ENCODE measurements at places on chromosomes 7 and 10. TPM values are rescaled to one million over a fixed set of nuclear protein-coding genes. Genes with fewer than 3 reads are reported as not detected.

GRCh38 chr10:132269266-132270230, 38.2 kb downstream of the STK32C start:
- H3K4me1 ChIP-seq: peaks cover 13% of the 10 kb centered on the region
- H3K4me3 ChIP-seq: no peak overlapping the region
- H3K36me3 ChIP-seq: no peaks in the 10 kb centered on the region

DNA sequence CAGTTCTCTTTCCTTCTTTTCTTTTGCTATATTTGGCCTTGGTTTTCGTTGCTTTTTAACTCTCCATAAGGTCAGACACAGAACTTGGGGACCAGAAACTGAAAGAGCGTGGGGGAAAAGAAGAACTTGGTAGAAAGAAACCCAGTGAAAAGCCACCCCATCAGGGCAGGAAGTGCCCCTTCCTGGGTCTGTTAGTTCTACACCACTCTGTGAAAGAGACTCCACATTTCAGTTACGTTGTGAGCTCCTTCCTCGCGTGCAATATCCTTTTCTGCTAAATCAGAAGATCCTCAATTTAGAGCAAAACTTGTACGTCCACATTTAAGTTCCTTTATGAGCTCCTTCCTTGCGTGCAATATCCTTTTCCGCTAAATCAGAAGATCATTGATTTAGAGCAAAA, 220.6 kb upstream of the FOXK1 start:
- H3K27ac ChIP-seq: no peak overlapping the region
- no peaks in the 10 kb centered on the region for H3K27me3 ChIP-seq
- no peak for DNase-seq
- no peaks in the 10 kb centered on the region for H3K36me3 ChIP-seq
- no peak overlapping the region for H3K4me3 ChIP-seq
- peaks cover 5% of the 10 kb centered on the region for H3K4me1 ChIP-seq

- no peak overlapping the region for H3K4me3 ChIP-seq
- H3K4me1 ChIP-seq: no peaks in the 10 kb centered on the region
- H3K27me3 ChIP-seq: no peaks in the 10 kb centered on the region
Measured at GRCh38 chr7:28551331-28551730, 139.0 kb downstream of the CREB5 start.

GRCh38 chr10:118564652-118565051, 30.8 kb downstream of the PRLHR start:
- DNase-seq: no peak
- H3K4me3 ChIP-seq: no peak overlapping the region
- no peaks in the 10 kb centered on the region for H3K36me3 ChIP-seq
- no peaks in the 10 kb centered on the region for H3K27me3 ChIP-seq

GRCh38 chr10:62638062-62638477, 166.4 kb upstream of the ADO start:
- peaks cover 10% of the 10 kb centered on the region for H3K4me1 ChIP-seq
- DNase-seq: peak; percentile 26
- H3K36me3 ChIP-seq: no peaks in the 10 kb centered on the region

- peak; percentile 89 for DNase-seq
- no peak overlapping the region for H3K4me3 ChIP-seq
- H3K4me1 ChIP-seq: no peaks in the 10 kb centered on the region
- H3K36me3 ChIP-seq: no peaks in the 10 kb centered on the region
Measured at GRCh38 chr7:129210256-129210988, 14.4 kb upstream of the AHCYL2 start.

- no peaks in the 10 kb centered on the region for H3K36me3 ChIP-seq
- H3K4me3 ChIP-seq: no peak overlapping the region
- no peak for DNase-seq
- no peaks in the 10 kb centered on the region for H3K27me3 ChIP-seq
Measured at GRCh38 chr10:99832439-99832838, 50.0 kb downstream of the ABCC2 start.

DNA sequence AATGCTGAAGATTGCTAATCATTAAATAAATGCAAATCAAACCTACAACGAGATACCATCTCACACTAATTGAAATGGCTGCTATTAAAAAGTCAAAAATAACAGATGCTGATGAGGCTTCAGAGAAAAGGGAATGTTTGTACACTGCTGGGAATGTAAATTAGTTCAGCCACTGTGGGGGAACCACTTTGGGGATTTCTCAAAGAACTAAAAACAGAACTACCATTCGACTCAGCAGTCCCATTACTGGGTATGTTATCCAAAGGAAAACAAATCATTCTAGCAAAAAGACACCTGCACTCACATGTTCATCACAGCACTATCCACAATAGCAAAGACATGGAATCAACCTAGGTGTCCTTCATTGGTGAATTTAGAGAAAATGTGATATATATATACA, 379.0 kb upstream of the CNTNAP2 start:
- H3K27ac ChIP-seq: no peak overlapping the region
- H3K4me1 ChIP-seq: no peaks in the 10 kb centered on the region
- no peaks in the 10 kb centered on the region for H3K27me3 ChIP-seq
- H3K4me3 ChIP-seq: no peak overlapping the region
- no peak for DNase-seq

DNA sequence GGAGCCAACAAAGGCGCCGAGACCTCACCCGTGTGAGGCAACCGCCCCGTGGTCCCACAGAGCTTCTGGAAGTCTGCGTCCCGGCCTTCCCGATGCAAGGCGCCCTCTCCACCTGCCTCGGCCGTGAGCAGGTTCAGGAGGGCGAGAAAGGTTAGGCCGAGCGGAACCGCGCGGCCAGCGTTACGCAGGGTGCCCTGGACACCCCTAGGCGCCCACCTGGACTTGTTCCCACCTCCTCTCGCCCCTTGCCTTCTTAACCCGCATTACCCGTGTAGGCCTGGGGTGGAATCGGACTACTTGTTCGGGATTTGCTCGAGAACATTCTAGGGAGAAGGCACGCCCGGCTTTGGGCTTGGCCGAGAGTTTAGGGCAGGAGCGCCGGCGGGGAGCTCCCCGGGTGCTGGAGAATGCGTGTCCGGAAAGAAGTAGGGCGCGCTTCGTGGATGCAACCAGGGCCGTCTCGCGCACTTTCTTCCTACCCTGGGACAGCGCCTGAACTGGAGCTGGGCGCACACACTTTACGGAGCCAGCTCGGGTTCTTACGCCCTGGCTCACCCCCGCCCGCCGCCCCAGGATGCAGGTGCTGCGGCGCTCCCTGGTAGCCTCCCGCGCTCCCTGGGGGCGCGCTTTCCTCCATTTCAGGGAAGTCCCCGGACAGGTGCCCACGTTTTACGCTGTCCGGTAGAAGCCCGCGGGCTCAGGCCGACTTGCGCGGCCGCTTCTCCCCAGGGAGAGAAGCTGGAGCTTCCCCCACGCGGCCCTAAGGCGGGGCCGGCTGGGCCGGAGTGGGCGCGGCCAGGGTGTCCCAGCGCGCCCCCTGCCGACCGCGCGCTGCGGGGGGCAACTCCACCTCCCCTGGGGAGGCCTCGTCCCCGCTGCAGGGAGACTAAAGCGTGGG, 74.5 kb downstream of the INSIG1 start:
- DNase-seq: no peak
- no peaks in the 10 kb centered on the region for H3K36me3 ChIP-seq
- H3K4me3 ChIP-seq: no peak overlapping the region
- H3K4me1 ChIP-seq: peaks cover 5% of the 10 kb centered on the region

DNA sequence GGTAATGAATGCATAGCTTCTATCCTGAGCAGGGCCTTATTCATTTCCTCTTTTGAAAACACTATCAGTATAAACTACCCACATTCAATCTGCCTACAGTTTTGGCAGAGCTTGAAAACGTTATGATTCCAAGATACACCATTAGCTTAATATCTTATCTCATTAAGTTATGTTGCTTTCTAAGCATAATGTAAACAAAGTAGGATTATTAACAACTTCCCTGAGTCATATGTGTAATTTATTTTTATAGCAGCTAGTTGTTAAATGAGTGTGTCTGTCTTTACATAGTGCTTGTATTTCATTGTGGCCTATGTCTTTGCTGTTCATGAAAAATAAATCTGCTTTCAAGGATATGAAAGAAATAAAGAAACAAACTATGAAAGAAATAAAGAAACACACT, 106.2 kb upstream of the DLX6 start:
- no peak for DNase-seq
- no peaks in the 10 kb centered on the region for H3K27me3 ChIP-seq
- no peak overlapping the region for H3K4me3 ChIP-seq

- H3K36me3 ChIP-seq: no peaks in the 10 kb centered on the region
- peaks cover 2% of the 10 kb centered on the region for H3K4me1 ChIP-seq
- DNase-seq: no peak
- no peak overlapping the region for H3K27ac ChIP-seq
- no peaks in the 10 kb centered on the region for H3K27me3 ChIP-seq
- no peak overlapping the region for H3K4me3 ChIP-seq
Measured at GRCh38 chr7:129255800-129256199, 31.0 kb downstream of the AHCYL2 start.

Gene NRG3
- 0.04 TPM for polyA plus RNA-seq

Gene ADGRA1
- not detected for polyA plus RNA-seq

Gene KIF11
- polyA plus RNA-seq: 0.85 TPM

Data from ovary (tissue), 10 donors.